ENCODE measurements at places on chromosomes 3 and 15.
A peak's percentile ranks its signal among the peaks of the same experiment; 100 is the strongest.

GRCh38 chr3:105364128-105364527 is 2.6 kb upstream of the ALCAM start:
- DNase-seq = no peak

GRCh38 chr3:172673210-172673679 is 37.6 kb downstream of the NCEH1 start:
- DNase-seq = peak; percentile 54

DNA sequence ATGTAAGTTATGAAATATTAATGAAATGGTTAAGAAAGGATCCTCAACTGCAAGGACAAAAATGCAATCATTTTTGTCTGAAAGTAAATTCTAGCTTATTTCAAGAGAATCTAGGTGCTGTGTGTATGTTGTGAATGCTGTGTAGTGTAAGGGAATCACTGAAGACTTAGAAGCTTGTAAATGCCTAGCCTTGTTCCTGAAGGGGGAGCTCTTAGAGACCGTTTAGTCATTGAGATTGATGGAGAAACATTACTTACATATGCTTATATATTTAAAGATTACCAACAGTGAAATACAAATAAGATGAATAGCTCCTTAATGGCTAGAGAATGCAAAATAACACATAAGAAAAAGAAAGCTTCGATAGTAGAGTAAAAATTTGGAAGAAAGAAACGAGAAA is 67.9 kb downstream of the CNTN4 start:
- DNase-seq = no peak

- no peak for DNase-seq
Observed at GRCh38 chr3:138356730-138357405, 8.5 kb downstream of the MRAS start.

DNA sequence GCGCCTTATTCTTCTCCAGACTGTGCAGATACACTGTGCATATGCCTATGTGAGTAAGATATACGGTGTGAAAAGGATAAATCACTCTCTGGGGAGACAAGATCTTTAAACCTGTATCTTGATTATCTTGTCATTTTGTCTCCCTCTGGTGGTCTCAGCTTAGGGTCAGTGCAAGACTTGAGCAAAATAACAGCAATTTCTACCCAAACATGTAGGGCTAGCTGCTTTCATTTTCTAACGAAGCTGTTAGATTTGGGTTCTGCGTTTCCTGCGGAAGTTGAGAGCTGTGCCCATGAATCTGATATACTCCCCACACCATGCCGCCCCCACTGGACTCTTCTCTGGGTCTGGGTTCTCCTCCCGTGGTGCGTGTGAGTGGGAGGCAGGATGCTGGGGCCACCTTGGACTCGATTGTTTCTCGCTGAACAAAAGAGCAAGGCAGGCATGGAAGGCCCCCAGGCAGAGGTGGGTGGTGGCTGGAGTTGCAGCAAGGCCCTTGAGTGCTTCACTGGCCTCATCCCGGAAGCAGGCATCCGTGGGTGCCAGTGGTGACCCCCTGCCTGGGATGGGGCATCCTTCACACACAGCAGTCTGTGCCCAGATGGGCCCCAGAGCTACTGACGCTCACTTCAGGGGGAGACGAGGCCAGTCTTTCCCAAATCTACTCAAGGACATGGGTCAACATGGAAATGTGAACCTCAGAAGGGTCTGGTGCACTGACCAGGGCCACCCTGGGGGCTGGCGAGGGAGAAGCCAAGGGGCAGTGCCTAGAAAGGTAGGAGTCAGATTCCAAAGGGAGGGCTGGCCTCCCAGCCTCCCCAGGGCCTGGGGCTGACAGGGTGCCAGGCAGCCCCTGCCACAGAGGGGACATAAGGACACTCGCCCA is 179.6 kb downstream of the NSMCE3 start:
- DNase-seq = no peak

DNA sequence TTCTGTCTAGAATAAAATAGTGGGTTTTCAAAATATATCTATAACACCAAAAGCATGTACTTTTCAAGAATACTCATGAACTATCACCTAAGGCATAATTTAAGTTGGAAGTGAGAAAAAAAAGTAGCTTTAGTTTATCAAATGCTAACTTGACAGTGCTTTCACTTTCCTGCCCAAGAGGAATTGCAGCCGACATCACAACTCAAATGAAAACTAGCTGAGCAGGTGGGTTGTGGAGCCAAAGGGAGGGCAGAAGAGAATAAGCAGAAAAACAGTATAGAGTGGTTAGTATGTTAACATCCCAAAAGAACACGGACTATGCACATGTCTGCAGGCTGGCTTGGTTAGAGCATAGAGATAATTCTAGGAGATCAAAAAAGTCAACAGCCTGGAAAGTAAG is 120.9 kb downstream of the NEDD4 start:
- no peak for DNase-seq

DNA sequence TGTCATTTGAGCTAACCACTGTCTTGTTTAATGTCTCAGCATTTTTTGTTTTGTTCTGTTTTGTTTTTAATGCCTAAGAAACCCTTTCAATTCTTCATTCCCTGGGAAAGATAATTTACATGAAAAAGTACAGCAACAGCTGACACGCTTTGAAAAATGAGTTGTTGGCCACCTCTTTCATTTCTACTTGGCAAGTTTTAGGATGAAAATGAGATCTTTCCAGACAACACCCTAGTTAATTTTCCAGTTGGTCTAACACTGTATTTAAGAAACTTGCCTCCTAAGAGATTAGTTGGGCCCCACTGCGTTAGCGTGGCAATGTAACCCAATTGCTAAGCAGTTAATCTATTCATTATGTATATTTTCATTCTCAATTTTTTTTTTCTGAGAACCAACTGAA is 194.0 kb upstream of the LRRN1 start:
- DNase-seq = no peak

GRCh38 chr15:60795889-60796288 is 316.9 kb upstream of the ICE2 start:
- DNase-seq = no peak

DNA sequence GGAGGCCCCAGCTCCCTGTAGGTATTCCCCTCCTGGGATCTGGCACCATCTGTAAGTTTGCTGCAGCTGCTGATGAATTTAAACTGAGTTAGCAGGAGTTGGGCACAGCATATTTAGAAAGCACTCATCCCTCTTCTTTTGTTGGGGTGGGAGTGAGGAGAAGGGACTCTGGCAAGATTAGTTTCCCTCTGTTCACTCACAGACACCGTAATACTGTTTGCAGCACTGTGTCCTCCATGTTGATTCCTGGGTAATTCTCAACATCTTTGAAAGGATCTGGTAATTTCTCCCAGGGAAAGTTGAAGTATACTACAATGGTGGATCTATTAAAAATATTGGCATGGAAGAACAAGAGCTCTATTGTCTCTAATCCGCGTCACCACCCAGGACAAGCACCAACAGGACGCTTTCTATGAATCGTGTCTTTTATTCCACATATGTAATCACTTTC is 173.3 kb downstream of the RBMS3 start:
- no peak for DNase-seq

- DNase-seq = no peak
Observed at GRCh38 chr15:39789736-39790135, 7.1 kb upstream of the FSIP1 start.

GRCh38 chr3:57805266-57805665 is 49.2 kb downstream of the SLMAP start:
- DNase-seq = no peak

DNA sequence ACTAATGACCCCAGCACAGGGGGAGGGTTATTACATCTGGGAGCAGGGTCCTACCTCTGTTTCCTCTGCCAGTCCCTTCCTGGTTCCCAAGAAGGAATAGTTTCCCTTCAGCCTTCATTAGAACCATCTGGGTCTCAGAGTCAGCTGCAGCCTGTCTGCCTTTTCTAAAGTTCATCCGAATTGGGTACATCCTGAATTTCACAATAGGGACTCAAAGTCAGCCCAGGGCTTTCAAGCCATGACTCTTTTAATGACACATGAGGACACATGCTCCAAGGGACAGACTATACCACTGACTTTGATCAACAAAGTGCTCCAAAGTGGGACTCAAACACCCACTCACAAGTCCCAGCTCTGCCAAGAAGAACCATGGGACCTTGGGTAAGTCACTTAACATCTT is 12.7 kb upstream of the CRABP1 start:
- no peak for DNase-seq

DNA sequence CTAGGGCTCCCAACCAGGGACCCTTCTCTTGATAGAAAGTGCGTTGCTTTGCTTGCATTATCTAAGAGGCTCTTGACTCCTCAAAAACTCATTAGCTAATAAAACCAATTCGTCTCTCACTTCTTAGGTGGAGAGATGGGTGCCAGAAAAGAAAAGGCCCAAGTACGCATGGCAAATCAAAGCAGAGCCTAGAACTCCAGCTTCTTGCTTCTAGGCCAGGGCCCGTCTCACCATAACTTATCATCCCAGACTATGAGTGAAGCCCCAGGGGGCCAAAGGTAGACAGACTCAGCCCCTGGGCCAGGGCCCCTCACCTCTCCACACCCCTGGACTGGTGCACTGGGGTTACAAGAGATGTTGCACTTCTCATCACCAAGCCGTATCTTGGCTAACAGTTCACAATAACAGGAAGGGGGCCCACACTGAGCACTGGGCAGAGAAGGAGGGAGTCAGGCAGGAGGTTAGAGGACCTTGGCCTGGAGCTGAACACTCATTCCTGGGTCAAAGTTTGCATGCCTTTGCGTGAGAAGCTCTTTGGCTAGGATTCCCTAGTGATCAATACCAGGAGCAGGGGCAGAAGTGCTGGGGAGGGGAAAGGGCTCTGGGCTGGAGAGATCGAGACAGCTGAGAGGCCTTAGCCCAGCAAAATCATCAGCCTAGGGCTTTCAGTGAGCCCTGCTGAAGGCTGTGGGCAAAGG is 5.4 kb upstream of the CYP1A1 start:
- DNase-seq = no peak

DNA sequence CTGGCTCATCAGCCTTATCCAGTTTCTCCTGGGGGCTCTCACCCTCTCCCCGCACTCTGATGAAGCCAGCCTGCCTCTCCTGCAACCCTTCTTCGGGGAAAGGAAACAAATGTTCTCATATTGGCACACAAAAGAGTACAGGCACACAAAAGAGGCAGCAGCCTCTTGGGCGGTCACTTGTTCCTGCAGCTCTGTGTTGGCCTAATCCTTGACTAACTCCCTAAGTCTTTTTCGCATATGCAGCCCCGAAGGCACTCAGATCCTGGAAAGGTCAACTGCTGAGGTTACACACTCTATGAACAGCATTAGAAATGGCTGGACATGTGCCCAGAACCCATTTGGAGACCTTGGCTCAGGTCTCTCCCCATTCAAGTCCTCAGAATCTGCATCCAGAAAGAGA is 7.4 kb upstream of the CAMP start:
- no peak for DNase-seq

GRCh38 chr3:55876560-55876959 is 389.5 kb upstream of the WNT5A start:
- no peak for DNase-seq

DNA sequence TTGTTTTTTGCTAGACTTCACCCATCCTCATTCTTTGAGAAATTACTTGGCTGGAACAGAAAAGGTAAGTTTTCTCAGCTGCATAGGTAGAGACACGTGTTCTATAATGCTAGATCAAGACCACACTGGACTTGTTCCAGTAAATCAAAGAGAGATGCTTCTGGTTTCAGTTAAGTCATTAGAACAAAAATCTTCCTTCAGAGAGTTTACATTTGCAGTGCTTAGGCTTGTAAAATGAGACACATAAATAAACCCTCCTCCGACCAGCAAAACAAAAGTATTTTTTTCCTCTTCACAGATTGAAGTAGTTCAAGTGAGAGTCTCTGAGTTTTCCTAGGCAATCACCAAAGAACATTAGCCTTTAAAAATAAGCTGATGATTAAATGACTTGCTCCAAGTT is 87.3 kb upstream of the PROK2 start:
- no peak for DNase-seq

DNA sequence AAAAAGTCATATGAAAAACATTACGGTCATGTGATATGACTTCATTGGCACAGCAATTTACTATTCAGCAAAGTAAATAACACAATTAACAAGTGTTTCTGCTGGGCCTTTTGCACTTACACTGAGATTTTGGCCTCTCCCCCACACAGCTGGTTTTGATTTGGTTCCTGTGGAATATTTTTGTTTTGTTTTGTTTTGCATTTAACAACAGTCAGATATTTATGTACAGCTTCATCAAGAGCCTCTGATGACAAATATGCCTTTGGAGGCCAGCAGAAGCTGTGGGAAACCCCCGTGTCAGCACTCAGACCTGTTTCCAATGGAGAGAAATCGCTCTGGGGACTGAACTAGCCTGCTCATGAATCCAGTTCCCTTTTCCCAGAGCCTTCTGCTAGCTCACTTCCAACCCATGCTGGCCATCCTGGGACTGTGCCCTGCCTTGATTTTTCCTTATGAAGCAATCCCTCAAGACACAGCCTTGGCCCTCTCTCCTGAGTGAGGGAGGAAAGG is 161.9 kb downstream of the ATG7 start:
- DNase-seq = no peak

GRCh38 chr3:183313351-183313750 is 60.3 kb downstream of the B3GNT5 start:
- no peak for DNase-seq

GRCh38 chr3:149325581-149325980 is 7.9 kb downstream of the TM4SF18 start:
- DNase-seq = no peak

GRCh38 chr3:150945226-150946032 is 27.1 kb downstream of the CLRN1 start:
- no peak for DNase-seq

GRCh38 chr3:77040926-77041722 is 1.2 kb downstream of the ROBO2 start:
- no peak for DNase-seq

- DNase-seq = no peak
Observed at GRCh38 chr3:152443212-152444023, 174.7 kb downstream of the MBNL1 start.

GRCh38 chr3:167394003-167394402 is 13.9 kb upstream of the ZBBX start:
- DNase-seq = no peak

- no peak for DNase-seq
Observed at GRCh38 chr3:43998836-43999727, 242.6 kb upstream of the TOPAZ1 start.

DNA sequence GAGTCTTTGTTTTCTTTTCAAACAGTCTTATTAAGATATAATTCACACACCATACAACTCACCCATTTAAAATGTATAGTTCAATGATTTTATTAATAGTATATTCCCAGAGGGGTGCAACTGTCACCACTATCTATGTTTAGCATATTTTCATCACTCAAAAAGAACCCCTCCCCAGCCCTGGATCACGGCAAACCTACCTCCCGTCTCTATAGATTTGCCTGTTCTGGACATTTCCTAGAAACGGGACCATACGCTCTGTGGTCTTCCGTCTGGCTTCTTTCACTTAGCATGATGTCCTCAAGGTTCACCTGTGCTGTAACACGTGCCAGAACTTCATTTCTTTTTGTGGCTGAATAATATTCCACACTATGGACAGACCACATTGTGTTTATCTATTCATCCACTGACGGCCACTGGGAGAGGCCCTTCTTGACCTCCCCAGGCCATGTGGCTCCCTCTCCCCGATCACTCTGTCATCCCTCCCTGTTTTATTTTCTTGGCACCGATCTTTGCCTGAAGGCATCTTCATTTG is 56.4 kb downstream of the IQSEC1 start:
- DNase-seq = no peak
